ENCODE measurements at places on chromosomes 7 and 10.

DNA sequence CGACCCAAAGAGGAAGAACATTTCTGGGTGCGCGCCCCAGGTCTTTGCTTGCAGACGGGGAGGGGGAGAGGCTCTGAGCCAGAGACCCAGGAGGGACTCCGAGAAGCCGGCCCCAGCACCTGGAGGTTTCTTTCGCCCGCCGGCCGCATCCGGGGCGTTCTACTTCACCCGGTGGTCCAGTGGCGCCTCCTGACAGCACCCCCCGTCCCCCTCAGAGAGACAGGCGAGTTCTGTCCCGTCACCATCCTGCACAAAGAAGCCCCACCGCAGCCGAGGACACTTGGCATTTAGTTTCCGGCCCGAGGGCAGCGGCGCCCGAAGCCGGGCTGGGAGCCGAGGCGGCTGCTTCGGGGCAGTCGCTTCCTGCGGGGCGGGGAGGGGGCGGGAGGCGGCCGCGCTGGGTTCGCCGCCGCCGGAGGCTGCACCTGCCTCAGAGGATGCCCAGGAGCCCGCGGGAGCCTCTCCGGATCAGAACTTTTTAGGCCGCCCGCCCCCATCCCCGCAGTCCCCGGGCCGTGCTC lies at the start of gene TMEM178B:
Gene TMEM178B (plus strand): TSS at position 424 of the 521 bp plus-strand sequence.
- no peak for DNase-seq

DNA sequence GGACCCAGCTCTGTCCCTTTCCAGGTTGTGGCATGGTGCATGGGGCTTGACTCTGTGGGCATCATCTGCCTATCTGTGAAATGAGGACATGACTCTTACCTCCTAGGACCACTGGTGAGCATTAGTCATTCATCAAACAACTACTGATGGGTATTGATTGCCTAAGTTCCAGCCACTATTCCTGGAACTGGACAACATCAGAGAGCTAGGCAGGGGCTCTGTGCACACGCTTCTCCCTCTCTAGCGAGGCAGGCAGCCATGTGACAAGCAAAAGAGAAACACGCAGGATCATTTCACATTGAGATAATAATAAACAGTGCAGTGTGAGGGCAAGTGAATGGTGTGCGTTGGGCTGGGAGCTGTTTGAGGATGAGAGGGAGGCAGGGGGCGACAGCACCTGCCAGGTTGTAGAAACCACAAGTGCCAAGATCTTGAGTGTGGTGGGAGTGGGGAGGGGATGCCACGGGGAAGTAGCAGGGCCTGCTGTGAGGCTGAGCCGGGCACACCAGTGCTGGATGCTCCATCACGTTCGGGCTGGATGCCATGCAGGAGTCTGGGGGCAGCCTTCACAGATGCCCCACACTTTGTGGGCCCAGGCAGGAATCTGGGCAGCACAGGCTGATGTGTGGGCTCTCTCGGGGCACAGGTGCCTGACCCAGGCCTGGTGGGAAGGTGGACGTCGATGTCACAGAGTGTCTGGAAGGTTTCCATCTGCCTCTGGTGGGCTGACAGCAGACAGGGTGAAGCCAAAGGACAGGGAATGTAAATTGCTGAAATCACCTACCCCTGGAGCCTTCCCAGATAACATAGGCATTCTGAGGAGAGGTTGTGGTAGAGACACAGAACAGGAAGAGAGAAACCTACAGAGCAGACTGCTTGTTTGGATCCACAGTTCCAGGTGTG lies 405.5 kb downstream of the RPS24 start:
- no peak for DNase-seq

- no peak for DNase-seq
Observed at GRCh38 chr7:92276460-92276864, 30.7 kb downstream of the ANKIB1 start.

DNA sequence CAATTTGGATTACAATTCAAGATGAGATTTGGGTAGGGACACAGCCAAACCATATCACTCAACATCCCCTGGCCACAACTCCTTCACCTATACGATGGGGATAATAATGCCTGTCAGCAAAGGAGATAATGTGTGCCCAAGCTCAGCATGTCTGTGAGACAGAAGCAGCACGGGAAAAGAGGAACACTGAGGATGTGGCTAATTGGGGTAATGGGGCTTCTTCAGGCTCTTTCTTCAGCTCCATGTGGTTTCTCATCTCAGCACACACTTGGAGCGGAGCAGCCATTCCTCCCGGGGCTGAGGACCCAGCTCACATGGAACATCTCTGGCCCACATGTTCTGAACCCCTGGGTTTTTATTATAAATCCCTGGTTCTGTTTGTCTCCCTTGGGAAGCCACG lies 136.0 kb upstream of the NAMPT start:
- no peak for DNase-seq

DNA sequence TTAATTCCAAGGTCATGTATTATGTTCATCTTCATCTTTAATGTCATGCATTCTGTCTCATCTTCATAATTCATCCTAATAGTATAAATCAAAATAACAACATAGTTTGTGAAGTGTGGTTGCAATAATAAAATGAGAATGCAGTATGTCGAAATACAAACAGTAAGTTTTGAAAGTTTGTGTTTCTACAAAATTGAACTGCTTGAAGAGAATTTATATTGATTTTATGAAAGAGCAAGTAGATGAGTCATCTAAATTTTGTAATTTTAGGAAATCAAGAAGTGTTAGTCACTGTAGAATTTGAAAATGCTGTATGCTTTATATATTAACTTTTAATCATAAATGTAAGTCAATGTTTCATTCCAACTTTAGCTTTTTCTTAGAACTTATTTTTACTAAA lies 190.5 kb upstream of the PPP1R3A start:
- no peak for DNase-seq

- DNase-seq, result no peak
Observed at GRCh38 chr7:142790056-142790455, 19.3 kb downstream of the PRSS2 start.

DNA sequence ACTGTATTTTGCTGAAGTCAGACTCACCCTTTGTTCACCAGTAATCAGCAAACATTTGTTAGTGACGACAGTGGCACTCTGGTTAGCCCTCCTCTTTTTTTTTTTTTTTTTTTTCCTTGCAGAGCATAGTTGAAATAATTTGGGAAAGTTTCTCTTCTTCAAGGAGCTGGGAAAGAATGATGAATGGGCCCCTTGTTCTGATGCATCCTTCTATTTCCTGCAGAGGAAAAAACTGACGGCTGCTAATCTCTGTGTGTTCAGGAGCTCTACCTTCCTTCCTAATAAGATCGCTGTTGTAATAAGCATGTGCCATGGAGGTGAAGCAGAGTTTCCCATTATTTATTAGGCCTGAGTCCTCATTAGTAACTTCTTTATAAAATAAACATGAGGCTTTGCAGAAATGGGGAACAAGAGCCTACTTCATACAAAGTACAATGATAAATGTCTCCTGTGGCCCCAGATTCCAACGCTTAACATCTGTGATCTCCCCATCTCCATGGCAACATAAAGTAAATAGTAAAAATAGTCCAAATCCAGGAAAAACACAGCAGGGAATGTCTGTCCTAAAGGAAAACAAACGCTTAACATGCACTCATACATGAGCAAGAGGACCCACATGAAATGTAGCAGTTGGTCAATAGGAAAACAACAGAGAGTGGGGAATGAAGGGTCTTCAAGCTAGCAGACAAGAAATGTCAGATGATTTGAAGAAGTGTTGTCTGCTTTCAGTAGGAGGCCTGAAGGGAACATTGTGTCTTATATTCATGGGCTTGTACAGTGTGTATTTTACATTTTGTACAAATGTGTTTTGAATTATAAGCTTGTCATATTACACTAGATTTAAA lies 59.1 kb upstream of the CALD1 start:
- no peak for DNase-seq

- no peak for DNase-seq
Observed at GRCh38 chr10:3236644-3237404, 64.2 kb upstream of the PITRM1 start.

GRCh38 chr7:103127006-103127405 lies 21.9 kb downstream of the NAPEPLD start:
- no peak for DNase-seq

DNA sequence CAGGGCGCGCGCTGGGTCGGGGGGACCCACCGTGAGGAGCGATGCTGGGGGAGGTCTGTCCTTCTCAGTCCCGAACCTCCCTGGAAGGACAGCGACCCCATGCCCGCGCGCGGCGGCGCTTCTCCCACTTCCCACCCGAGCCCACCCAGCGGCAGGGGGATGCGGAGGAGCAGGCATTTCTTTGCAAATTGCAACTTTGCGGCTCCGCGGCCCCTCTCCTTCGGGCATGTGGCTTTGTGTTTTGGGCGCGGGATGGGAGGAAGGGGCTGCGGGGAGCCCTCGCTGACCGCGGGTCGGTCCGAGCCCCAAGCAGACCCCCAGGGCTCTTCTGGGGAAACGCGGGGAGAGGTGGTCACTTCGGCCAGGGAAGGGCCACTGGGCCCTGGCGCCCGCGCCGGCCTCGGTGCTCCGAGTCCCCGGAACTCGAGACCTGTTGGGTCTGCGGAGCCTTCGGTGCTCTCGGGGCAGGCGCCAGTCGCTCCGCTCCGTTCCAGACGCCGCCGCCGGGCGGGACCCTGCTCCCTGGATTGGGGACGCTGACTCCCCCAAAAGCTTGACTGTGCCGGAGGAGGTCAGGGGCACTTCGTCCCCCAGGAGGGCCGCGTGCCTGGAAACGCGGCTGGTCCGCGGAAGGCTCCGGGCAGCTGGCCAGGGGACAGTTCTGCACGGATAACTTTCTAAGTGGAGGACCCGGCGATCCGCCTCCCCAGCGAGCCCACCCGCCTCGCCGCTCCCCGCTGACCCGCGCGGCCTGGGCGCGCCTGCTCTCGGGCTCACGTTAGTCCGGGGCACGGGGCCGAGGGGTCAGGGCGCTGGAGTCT lies 164.2 kb upstream of the DPP6 start:
- DNase-seq, result no peak

- no peak for DNase-seq
Observed at GRCh38 chr7:47482013-47482875, 99.7 kb downstream of the TNS3 start.

DNA sequence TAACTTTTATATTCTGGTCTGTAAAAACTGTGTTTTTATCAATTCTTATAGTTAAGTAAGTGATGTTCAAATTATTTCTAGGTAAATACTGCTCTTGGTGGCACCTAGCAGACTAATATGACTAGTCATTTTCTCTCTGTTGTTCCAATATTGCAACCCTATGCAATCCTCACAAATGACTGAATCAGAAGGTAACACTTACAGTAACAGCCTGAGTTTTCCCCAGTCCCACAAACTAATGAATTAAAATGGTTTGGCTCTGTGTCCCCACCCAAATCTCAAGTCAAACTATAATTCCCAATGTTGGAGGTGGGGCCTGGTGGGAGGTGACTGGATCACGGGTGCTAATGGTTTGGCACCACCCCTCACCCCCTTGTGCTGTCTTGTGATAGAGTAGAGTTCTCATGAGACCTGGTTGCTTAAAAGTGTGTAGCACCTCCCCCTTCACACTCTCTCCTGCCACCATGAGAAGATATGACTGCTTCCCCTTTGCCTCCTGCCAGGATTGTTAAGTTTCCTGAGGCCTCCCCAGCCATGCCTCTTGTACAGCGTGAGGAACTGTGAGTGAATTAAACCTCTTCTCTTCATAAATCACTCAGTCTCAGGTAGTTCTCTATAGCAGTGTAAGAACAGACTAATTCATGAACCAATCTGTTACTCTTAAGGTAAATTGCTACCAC lies 43.5 kb downstream of the MTPN start:
- DNase-seq, result no peak

Data from T-helper 2 cell (primary cell).